Gastrocnemius medialis (tissue), 4 donors: ENCODE measurements at places on chromosomes 7 and 10. TPM values are rescaled to one million over a fixed set of nuclear protein-coding genes. Genes with fewer than 3 reads are reported as not detected.

Gene SPDYE16
- total RNA-seq: not detected

Gene OR13A1
- total RNA-seq: not detected

Gene CCDC6
- total RNA-seq: 31.9 TPM

- H3K27ac ChIP-seq: no peak overlapping the region
- no peaks in the 10 kb centered on the region for H3K36me3 ChIP-seq
- no peaks in the 10 kb centered on the region for H3K27me3 ChIP-seq
Measured at GRCh38 chr7:55469271-55469681, 103.0 kb downstream of the VOPP1 start.

- no peak overlapping the region for H3K4me3 ChIP-seq
- DNase-seq: no peak
- H3K36me3 ChIP-seq: no peaks in the 10 kb centered on the region
- H3K4me1 ChIP-seq: no peaks in the 10 kb centered on the region
- no peak overlapping the region for H3K27ac ChIP-seq
Measured at GRCh38 chr10:121041906-121042305, 190.7 kb downstream of the WDR11 start.

DNA sequence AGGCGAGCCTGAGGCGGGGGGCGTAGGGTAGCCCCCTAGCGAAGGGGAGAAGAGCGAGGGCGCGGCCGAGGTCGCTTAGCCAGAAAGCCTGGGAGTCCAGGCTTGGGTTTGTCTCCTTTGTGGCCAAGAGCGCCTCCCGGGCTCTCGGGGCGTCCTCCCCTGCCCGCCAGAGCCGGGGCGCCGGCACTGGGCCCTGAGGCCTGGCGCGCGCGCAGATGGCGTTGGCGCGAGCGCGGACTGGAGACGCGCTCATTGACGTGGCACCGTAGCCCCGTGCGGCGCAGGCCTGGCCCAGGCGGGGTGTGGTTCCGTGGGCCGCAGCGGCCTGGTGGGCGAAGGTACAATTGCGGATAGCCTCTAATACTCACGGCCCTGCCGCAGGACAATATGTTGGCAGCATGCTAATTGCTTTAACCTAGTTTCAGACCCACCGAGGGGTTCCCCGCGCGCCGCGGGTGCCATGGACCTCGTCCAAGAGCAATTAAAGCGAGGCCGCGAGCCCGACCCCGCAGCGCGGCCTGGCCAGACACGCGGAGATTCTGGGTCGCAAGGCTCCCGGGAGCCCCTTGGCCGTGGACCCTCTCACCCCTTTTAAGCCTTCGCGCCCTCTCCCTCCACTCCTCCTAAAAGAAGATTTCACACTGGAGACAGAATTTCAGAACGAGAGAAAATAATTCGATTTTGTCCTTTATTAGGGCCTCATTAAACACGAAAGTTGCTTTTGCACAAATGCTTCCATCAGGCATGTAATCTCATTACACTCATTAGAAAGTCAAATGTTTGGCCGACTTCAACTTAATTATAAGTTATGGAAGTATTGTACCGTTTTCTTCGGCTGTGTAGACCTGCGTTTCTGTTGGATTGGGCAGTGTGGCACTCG is 3.1 kb downstream of the PTF1A start:
- peaks cover 62% of the 10 kb centered on the region for H3K27me3 ChIP-seq
- peak overlapping the region; percentile 36 for H3K4me3 ChIP-seq
- H3K4me1 ChIP-seq: no peaks in the 10 kb centered on the region
- DNase-seq: no peak

DNA sequence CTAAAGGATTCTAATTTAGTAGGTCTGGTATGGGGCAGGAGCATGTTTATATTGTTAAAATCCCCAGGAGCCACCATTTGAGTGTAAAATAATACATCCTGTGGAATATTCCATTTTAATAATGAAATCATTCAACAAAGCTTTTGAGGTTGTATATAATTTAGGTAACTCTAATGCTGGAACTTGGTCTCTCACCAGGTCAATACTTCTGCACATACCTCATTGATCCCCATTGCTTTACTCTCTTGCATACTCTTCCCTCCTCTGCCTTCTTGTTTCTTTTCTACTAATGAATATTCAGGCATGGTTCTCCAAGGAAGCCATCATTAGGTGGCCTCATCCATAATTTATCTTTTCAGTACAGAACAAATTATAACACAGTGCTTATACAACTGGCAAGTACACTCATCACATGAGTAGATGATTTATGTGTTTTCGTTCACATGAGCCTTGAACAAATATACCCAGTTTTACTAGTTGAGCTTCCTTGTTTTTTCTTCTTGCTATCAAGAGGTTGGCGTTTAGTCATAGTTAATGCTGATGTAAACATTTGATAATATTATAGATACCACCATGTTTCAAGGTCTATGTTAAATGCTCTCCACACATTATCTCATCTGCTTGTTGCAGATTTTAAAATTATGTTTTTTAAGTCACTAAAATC is 7.2 kb downstream of the PALS2 start:
- no peaks in the 10 kb centered on the region for H3K27me3 ChIP-seq
- no peak overlapping the region for H3K27ac ChIP-seq
- DNase-seq: no peak
- no peak overlapping the region for H3K4me3 ChIP-seq
- no peaks in the 10 kb centered on the region for H3K36me3 ChIP-seq

- H3K27ac ChIP-seq: no peak overlapping the region
- no peaks in the 10 kb centered on the region for H3K4me1 ChIP-seq
- DNase-seq: no peak
- no peaks in the 10 kb centered on the region for H3K36me3 ChIP-seq
- no peak overlapping the region for H3K4me3 ChIP-seq
Measured at GRCh38 chr7:945556-946255, 8.8 kb downstream of the ADAP1 start.

DNA sequence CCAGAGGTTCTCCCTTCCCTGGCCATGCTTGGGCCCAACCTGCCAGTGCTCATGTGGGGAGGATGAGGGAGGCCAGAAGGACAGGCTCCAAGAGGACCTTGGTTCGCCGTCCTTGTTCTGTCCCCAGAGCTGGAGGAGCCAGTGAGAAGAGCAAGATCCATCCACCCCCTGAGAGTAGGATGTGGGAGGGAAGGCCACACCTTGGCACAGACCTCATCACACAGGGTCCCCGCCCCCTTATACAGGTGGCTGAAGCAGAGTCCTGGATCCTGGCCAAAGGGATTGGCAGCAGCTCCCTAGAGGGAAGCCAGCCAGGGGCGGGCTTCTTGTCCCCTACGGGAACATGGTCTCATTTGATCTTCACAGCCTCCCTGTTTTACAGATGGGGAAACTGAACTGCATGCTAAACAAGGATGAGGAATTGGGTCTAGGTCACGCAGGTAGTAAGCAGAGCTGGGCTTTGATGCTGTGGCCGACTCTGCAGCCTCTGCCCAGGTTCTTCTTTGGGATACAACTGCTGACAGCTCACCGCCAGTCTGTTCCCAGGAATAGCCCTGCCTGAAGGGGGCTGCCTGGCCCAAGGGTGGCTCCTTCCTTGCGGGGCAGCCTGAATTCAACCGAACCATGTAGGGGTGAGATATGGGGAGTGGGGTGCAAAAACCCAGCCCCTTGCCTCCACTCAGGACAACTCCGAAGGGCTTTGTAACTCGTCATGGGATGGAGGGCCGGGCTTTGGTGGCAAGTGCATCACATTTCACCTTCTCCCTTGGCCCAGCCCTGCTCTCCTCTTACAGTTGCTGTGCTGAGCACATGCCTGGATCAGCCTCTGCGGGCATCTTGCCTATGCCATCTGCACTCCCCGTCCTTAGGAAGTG is 62.2 kb upstream of the KDM7A start:
- no peaks in the 10 kb centered on the region for H3K36me3 ChIP-seq
- no peak overlapping the region for H3K4me3 ChIP-seq
- H3K4me1 ChIP-seq: no peaks in the 10 kb centered on the region

GRCh38 chr7:37093257-37093656 is 355.4 kb downstream of the ELMO1 start:
- H3K4me1 ChIP-seq: no peaks in the 10 kb centered on the region
- no peak overlapping the region for H3K4me3 ChIP-seq
- H3K27ac ChIP-seq: no peak overlapping the region
- H3K27me3 ChIP-seq: no peaks in the 10 kb centered on the region
- no peaks in the 10 kb centered on the region for H3K36me3 ChIP-seq

DNA sequence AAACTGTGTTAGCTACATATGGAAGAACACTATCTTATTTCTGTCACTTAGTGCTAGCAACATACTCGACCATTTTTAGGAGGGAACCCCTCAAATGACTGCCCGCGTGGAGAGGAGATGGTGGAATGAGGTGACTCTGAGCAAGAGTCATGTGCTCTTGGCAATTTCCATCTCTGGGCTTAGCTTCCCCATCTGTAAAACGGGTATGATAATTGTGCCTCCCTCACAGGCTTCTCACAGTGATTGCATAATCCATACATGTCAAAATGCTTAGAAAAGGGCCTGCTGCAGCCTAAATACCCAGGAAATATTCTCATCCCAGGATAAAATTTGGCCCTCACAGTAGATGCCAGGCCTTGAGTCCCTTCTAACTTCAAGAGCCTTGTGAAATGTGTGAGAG is 86.6 kb downstream of the WDFY4 start:
- no peak for DNase-seq
- no peak overlapping the region for H3K4me3 ChIP-seq
- no peaks in the 10 kb centered on the region for H3K27me3 ChIP-seq
- H3K4me1 ChIP-seq: no peaks in the 10 kb centered on the region
- no peaks in the 10 kb centered on the region for H3K36me3 ChIP-seq
